ENCODE measurements at places on chromosomes 3 and 15. TPM values are rescaled to one million over a fixed set of nuclear protein-coding genes. Genes with fewer than 3 reads are reported as not detected.

Gene CTDSPL
- total RNA-seq: 4.6 TPM

Gene MUC20
- 7.0 TPM for total RNA-seq

Gene ROPN1B
- not detected for total RNA-seq

Gene COL8A1
- 0.10 TPM for total RNA-seq

Gene CHP1
- 71.6 TPM for total RNA-seq

Gene LRTM1
- total RNA-seq: not detected

Gene UROC1
- not detected for total RNA-seq

Gene SLC9C1
- not detected for total RNA-seq

Gene CADPS
- not detected for total RNA-seq

Gene SSUH2
- 0.07 TPM for total RNA-seq

Gene TGM4
- total RNA-seq: not detected

Gene CMC1
- 19.1 TPM for total RNA-seq

Gene TMCO5A
- total RNA-seq: not detected
